T-helper 1 cell (primary cell): ENCODE measurements at places on chromosomes 7 and 10.

DNA sequence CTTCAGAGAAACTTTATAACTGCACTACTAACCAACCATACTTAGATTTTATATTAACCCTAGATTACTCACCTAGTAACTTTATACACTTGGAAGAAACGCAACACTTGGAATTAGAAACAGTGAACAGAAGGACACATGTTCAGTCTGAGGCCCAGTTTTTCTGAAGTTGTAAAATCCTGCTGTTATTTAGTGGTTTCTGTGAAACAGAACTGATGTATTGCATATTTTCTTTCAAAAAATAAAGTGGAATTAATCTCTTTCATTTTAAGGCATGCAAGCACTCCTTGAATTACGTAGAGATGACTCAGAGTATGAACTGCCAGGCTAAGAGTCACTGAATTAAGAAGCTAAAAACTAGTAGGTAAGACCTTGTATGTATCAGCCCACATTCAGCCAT, 215.8 kb downstream of the SKAP2 start:
- no peak for DNase-seq

DNA sequence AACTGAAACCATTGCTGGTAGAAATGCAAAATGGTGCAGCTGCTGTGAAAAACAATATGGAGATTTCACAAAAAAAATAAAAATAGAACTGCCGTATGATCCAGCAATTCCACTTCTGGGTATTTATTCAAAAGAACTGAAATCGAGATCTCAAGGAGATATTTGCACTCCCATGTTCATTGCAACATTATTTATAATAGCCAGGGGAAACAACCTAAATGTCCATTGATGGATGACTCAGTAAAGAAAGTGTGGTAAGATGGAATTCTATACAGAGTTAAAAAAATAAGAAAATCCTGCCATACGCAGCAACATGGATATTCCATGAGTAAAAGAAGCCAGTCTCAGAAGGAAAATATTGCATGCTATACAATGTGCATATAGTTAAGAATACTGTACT, 290.6 kb upstream of the GHITM start:
- no peak for DNase-seq

GRCh38 chr10:35426657-35427056, 90.3 kb downstream of the CCNY start:
- no peak for DNase-seq

DNA sequence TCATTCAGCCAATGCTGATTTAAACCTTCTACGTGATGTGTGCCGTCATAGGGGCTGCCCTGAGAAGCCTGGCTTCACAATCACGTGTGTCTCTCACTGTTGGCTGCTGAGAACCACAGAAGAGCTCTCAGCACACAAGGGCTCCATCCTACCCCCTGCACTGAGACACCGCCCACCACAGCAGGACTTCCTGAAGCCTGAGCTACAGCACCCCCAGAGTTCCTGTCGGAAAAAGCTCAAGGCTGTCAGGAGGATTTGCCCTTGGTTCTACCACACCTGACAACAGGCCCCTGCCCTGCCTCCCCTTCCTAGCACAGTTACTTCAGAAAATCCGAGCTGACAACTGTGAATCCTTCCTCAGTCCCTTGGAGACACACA, 191.9 kb downstream of the MAD1L1 start:
- no peak for DNase-seq

DNA sequence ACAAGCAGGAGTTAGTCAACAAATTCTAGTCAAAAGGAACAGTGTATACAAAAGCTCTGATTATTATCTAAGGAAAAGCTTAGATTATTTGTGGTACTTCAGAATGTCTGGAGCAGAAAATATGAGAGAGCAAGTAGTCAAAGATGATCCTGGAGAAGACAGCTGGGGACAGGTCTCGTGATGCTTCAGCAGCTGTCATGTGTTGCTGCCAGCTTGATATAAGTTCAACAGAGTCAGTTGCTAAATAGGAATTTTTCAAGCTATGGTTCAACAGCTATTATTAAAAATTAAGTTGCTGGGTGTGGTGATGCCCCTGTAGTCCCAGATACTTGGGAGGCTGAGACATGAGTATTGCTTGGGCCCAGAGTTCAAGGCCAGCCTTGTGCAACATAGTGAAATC, 240.0 kb upstream of the RHOBTB1 start:
- DNase-seq = no peak

- DNase-seq = no peak
Measured at GRCh38 chr7:132435016-132435990, 141.0 kb downstream of the PLXNA4 start.

- DNase-seq = no peak
Measured at GRCh38 chr7:130154501-130155317, 50.5 kb downstream of the TMEM209 start.

DNA sequence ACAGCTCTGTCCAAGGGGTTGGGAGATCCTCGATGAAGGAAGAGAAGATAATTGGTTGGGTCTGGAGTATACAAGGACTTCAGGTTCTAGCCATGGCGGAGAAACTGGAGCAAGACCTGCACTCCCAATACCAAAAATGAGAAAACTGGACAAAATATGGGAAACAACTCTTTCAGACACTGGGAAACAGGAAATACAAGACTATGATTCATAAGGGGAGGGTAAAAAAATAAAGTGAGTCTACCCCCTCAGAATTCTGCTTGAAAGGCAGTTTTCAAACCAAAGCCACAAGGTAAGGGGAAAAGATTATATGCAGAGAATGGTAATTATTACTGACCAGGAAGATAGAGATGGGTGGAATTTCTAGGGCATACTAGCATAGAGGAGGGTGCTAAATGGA, 10.2 kb upstream of the SEC61G start:
- no peak for DNase-seq

DNA sequence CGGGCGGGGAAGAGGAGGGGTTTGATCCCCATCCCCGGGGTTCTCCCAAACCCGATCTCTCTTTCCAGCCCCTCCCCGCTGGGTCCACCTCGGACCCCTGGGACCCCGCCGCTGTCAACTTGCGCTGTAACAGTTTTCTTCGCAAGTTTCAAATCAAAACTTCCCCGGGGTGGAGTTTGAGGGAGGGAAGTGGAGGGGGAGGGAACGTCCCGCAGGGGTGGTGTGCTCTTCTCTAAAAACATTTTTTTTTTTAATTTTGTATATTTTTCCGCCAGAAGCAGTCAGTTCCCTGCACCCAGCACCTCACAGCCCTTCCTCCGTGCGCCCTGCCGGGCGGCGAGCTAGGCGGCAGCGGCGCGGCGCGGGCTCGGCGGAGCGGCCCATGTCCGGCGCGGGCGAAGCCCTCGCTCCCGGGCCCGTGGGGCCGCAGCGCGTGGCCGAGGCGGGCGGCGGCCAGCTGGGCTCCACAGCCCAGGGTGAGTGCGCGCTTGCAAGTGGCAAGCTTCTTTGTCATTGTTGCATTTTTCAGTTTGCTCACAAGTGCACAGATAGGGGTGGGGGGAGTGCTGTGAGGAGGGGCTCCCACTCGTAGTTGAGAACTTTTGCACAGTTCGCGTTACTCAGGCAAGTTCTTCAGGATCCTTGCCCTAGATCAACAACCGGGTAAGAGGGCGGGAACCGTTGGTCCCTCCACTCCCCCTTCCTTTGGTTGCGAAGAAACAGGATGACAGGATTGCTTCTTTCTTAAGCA, 933 bp downstream of the MDFIC start:
- peak; percentile 38 for DNase-seq

DNA sequence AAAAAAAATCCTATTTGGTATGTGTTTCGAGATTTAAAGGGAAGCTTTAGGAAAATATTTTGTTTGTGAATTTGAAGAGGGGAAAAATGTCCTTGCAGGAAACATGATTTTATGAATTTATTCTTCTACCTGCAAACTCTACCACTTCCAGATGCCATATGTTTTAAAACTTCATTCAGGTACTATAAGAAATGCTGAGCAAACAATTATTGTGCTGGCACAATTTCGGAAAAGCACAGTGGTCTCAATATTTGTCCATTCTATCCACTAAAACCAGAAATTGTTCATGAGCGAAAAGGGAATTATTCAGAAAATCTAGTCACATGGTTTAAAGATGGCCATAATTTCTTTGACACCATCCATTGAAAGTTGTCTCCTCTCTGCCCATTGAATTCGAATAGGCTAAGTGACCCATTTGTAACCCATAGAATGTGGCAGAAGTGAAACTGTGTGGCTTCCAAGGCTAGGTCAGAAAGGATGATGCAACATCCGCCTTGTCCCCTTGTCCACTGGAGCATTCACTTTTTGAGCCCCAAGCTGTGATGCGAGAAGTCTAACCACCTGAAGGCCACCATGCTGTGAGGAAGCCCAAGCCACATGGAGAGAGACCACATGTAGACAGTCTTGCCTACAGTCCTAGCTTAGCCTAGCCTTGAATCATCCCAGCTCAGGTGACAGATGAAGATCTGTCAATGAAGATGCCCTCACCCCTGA, 189.8 kb upstream of the PRKCQ start:
- DNase-seq = no peak

DNA sequence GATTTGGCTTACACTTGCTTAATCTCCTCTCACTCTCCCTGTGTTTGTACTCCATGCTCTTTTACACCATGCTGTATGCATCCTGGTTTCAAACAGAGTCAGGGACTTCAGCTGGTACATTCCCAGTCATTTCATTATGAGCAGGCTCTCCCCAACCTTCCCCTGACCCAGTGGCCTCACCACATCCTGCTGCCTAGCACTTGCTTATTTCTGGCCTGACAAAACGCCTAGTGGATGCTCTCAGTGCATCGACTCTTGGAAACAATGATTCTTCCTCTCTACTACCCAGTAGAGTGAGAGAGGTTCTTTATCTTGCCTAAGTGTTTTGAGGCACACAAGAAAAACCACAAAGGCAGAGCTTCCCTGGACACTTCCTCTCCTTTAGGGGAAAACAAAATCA, 63.4 kb downstream of the CAV1 start:
- no peak for DNase-seq

DNA sequence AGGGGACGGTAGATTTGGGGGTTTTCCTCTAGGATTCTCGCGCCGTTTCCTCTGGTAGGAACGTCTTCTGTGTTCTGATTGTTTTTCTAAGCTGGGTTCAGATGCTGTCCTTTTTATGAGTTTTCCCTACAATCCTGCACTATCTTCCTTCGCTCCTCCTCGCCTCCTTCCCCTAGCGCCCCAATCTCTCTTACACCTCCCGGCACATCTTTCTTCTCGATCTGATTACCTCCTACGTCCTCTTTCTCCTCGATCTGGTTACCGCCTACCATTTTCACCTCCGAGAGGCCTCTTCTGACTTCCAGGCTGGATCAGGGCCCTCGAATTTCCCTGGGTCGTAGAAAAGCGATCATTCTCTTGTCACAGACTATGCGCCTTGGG, 413 bp downstream of the BUD31 start:
- no peak for DNase-seq

- no peak for DNase-seq
Measured at GRCh38 chr10:116465546-116465945, 37.9 kb downstream of the PNLIPRP3 start.

DNA sequence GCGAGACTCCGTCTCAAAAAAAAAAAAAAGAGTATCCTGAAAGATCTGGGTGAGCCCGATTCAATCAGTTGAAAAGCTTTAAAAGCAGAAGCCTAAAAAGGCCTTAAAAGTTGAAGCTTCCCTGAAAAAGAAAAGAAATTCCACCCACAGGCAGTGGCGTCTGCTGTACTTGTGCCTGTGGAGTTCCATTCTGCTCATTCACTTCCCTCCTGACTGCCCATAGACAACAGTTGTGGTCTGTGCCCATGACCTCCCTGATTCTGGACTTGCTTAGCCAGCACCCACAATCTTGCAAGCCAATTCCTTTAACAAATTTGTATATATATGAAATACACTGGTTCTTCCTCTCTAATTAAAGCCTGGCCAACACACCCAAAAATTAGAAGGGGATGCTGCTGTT, 141.7 kb downstream of the DLG5 start:
- DNase-seq = no peak

GRCh38 chr10:29446327-29446726, 157.5 kb downstream of the LYZL1 start:
- no peak for DNase-seq

- DNase-seq = no peak
Measured at GRCh38 chr7:97873606-97874005, 1.4 kb upstream of the ASNS start.

- no peak for DNase-seq
Measured at GRCh38 chr10:66917104-66917503, 8.7 kb upstream of the LRRTM3 start.

GRCh38 chr7:70432567-70433001, 699.4 kb upstream of the GALNT17 start:
- no peak for DNase-seq

- DNase-seq = no peak
Measured at GRCh38 chr10:89699581-89700064, 1.8 kb upstream of the KIF20B start.

DNA sequence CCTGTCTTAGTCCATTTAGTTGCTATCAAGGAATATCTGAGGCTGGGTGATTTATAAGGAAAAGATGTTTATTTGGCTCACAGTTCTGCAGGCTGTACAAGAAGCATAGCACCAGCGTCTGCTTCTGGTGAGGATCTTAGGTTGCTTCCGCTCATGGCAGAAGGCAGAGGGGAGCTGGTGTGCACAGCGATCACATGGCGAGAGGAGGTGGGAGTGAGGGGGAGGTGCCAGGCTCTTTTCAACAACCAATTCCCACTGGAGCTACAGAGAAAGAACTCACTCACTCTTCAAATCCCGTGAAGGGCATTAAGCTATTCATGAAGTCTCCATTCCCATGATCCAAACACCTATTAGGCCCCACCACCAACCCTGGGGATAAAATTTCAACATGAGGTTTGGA, 371.6 kb downstream of the SH2D4B start:
- no peak for DNase-seq

- DNase-seq = no peak
Measured at GRCh38 chr7:151251689-151252560, 3.4 kb upstream of the SMARCD3 start.

- no peak for DNase-seq
Measured at GRCh38 chr7:127995156-127995880, 35.9 kb downstream of the LRRC4 start.

GRCh38 chr10:108716352-108716751, 1207.0 kb downstream of the XPNPEP1 start:
- DNase-seq = no peak

GRCh38 chr10:52526251-52526823, 212.3 kb downstream of the DKK1 start:
- DNase-seq = no peak

DNA sequence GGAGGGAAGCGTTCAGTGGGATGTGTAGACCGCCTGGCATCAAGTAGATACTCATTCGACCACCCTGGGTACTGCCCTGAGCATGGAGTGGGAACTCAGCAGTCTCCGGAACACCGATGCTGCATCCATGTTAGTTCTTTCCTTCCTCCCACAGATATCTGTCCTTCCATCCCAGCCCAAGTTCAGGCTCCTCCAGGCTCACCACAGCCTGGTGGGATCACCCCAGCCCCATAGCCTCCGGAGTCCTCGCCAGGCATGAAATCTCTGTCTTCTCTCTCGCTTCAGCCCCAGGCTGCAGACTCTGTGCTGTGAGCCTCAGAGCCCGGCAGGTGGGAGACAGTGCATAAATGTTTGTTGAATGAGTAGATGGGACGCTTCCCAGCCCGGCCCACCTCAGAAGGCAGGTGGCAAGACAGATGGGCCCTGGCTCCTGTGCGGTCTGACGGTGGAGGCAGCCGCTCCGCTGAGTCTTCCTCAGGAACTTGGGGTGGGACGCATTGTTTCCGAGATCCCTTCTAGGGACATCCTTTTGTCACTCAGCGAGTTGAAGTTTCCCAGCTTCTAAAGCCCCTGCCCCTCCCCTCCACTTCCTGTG, 42.9 kb downstream of the ELFN1 start:
- DNase-seq = no peak
